ENCODE measurements at places on chromosomes 1 and 21. TPM values are rescaled to one million over a fixed set of nuclear protein-coding genes. Genes with fewer than 3 reads are reported as not detected.
A peak's percentile ranks its signal among the peaks of the same experiment; 100 is the strongest.

S100A6 gene
- total RNA-seq, result 2,571 TPM

KRTAP12-1 gene
- not detected for total RNA-seq

LCE1B gene
- 2.0 TPM for total RNA-seq

WNT4 gene
- not detected for total RNA-seq

PLA2G2F gene
- not detected for total RNA-seq

BCL2L15 gene
- 2.3 TPM for total RNA-seq

KCNAB2 gene
- 13.3 TPM for total RNA-seq

DNA sequence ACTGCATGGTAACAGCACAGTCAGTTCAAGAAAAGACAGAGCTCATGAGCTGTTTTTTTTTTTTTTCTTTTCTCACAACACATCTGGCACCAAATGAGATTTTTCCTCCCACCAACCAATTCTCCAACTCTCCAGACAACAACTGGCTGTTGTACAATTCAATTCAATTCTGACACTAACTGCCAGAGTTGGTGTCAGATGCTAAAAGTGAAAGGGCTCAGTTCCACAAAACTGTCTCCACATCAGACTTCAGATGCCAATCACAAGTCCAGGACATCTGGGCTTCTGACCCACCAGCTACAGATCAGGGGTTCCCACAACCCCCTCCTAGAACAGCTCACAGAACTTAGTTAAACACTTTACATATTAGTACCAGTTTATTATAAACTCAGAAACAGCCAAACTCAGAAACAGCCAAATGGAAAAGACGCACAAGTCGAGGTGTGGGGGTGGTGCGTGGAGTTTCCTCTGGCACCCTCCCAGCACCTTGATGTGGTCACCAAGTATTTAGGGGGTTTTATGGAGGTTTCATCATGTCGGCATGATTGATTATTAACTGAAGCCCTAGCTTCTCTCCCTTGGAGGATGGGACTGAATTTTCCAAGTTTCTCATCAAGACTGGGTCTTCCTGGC is 39.2 kb upstream of the LRRC8D start:
- H3K4me1 ChIP-seq, result no peaks in the 10 kb centered on the region
- DNase-seq, result no peak
- no peaks in the 10 kb centered on the region for H3K36me3 ChIP-seq

DNA sequence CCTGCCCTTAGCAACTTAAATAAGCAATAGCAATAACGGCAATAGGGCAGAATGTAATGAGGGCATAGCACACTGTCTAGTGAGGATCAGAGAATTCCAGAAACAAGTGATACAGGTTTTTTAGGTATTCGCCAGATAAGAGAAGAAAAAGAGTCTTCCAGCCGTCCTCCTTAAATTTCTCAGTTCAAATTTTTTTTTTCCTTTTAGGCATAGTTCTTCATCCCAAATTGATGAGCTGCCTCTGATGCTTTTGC is 1.8 kb downstream of the PIGV start:
- H3K36me3 ChIP-seq, result peaks cover 11% of the 10 kb centered on the region
- H3K4me3 ChIP-seq, result no peak overlapping the region
- H3K27me3 ChIP-seq, result no peaks in the 10 kb centered on the region
- peaks cover 36% of the 10 kb centered on the region for H3K4me1 ChIP-seq
- DNase-seq, result no peak

DNA sequence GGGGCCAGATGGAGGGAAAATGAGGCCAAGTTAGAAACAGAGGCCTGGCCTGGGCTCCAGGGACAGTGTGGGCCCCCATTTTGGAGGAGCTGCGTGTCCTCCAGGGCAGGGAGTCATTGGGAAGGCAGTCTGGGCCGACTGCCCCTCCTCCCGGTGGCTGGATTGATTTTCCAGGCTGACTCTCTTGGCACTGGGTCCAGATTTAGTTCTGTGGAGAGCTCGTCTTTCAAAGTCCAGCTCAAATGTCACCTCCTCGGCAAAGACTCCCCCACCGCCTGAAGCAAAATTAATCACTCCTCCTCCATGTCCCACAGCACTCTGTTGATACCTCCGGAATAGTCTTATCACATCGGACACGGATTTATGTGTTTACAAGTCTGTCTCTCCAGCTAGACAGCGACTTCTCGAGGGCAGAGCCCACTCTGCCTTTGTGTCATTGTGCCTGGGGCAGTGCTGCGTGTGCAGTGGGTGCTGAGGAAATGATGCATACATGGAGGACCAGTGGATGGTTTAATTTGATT is 175.1 kb downstream of the CAMTA1 start:
- H3K27ac ChIP-seq, result no peak overlapping the region
- H3K27me3 ChIP-seq, result peaks cover 5% of the 10 kb centered on the region
- H3K36me3 ChIP-seq, result no peaks in the 10 kb centered on the region
- no peak overlapping the region for H3K4me3 ChIP-seq

- peaks cover 44% of the 10 kb centered on the region for H3K4me1 ChIP-seq
- H3K36me3 ChIP-seq, result no peaks in the 10 kb centered on the region
- no peak overlapping the region for H3K4me3 ChIP-seq
- H3K27ac ChIP-seq, result peak overlapping the region; percentile 97
- DNase-seq, result peak; percentile 96
Measured at GRCh38 chr1:40877698-40878097, 15.5 kb upstream of the CITED4 start.

GRCh38 chr1:164644268-164644667 is 85.3 kb downstream of the PBX1 start:
- H3K36me3 ChIP-seq, result no peaks in the 10 kb centered on the region
- H3K27ac ChIP-seq, result no peak overlapping the region
- H3K27me3 ChIP-seq, result no peaks in the 10 kb centered on the region
- peaks cover 32% of the 10 kb centered on the region for H3K4me1 ChIP-seq

DNA sequence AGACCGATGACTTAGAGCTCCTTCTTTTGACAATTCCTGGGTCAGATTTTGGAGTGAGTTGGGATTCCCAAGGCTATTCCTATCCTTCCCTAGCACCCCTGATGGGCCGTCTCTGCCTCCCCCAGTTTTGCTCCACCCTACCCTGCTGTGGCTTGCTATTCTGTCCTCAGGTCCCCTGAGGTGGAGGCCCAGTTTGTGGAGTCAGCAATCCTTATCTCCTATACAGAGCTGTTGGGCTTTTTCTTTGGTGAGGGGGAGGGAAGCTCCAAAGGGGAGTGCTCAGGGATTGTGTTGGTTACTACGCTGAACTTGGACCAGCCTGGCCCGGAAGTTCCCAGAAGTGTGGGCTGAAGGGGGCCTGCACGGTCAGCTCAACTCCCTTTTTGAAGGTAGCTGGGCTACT is 7.6 kb downstream of the SESN2 start:
- H3K27ac ChIP-seq, result no peak overlapping the region
- no peak overlapping the region for H3K4me3 ChIP-seq
- DNase-seq, result no peak
- peaks cover 48% of the 10 kb centered on the region for H3K36me3 ChIP-seq
- peaks cover 43% of the 10 kb centered on the region for H3K4me1 ChIP-seq

- no peak overlapping the region for H3K27ac ChIP-seq
- no peaks in the 10 kb centered on the region for H3K36me3 ChIP-seq
- no peak overlapping the region for H3K4me3 ChIP-seq
- peaks cover 34% of the 10 kb centered on the region for H3K27me3 ChIP-seq
- no peaks in the 10 kb centered on the region for H3K4me1 ChIP-seq
- no peak for DNase-seq
Measured at GRCh38 chr1:213414911-213415310, 363.9 kb downstream of the RPS6KC1 start.

- H3K4me3 ChIP-seq, result no peak overlapping the region
- H3K27ac ChIP-seq, result no peak overlapping the region
- no peak for DNase-seq
- H3K27me3 ChIP-seq, result no peaks in the 10 kb centered on the region
- H3K4me1 ChIP-seq, result no peaks in the 10 kb centered on the region
Measured at GRCh38 chr1:41546833-41547135, 62.3 kb upstream of the EDN2 start.

DNA sequence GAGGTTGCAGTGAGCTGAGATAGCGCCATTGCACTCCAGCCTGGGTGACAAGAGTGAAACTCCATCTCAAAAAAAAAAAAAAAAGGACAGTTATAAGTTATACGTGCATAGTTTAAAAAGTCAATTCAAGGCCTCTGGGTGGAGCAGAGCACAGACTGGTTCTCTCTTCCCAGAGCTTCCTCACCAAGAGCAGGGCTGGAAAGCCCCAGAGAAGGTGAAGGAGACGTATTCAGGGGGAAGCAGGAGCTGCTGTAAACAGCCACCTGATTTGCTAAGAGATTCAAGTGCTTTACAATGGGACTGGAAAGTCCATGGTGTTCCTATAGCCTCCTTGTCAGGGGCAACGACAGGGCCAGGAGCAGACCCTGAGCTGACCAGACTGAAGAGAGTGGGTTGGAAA is 85.0 kb upstream of the LYST start:
- H3K27me3 ChIP-seq, result no peaks in the 10 kb centered on the region
- H3K4me1 ChIP-seq, result peaks cover 17% of the 10 kb centered on the region
- no peak overlapping the region for H3K27ac ChIP-seq
- DNase-seq, result no peak
- H3K36me3 ChIP-seq, result no peaks in the 10 kb centered on the region

- H3K27ac ChIP-seq, result no peak overlapping the region
- DNase-seq, result no peak
- no peaks in the 10 kb centered on the region for H3K27me3 ChIP-seq
- no peaks in the 10 kb centered on the region for H3K4me1 ChIP-seq
- H3K36me3 ChIP-seq, result peaks cover 7% of the 10 kb centered on the region
Measured at GRCh38 chr1:236450779-236451178, 56.7 kb downstream of the EDARADD start.

GRCh38 chr1:108595507-108595906 is 35.6 kb downstream of the EEIG2 start:
- no peak overlapping the region for H3K4me3 ChIP-seq
- H3K27ac ChIP-seq, result no peak overlapping the region
- no peaks in the 10 kb centered on the region for H3K4me1 ChIP-seq
- DNase-seq, result no peak

GRCh38 chr1:206846487-206846886 is 18.9 kb upstream of the IL20 start:
- peaks cover 21% of the 10 kb centered on the region for H3K4me1 ChIP-seq
- DNase-seq, result peak; percentile 34
- no peak overlapping the region for H3K27ac ChIP-seq

DNA sequence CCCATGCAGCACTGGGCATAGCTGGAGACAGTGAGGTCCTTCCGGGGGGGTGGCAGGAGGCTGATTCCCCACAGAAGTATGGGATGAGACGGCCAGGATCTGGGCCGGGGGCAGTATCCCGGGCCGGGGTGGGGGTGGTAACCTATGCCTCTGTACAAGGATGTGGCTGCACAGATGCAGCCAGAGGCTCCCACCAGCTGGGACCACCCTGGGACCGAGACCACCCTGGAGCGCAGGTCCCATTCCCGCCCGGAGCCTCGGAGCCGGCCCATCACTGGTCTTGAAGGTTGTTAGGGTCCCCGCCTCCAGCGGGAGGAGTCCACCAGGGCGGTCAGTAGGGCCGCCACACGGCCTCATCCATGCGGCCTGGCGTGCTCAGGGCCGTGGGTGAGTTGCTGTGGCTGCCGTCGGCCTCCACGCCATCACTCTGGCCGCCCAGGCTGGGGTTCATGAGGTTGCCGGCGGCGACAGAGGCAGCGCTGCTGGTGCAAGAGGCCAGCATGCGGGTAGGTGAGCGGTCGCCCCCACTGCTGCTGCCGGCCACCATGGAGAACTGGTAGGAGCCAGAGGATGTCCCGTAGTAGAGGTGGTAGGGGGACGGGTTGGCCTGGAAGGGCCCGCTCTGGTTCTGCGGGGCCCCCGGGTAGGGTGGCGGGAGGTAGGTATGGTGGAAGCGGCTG is 28.1 kb downstream of the RUNX3 start:
- DNase-seq, result no peak
- H3K36me3 ChIP-seq, result no peaks in the 10 kb centered on the region
- H3K4me1 ChIP-seq, result no peaks in the 10 kb centered on the region
- no peak overlapping the region for H3K27ac ChIP-seq
- no peak overlapping the region for H3K4me3 ChIP-seq

DNA sequence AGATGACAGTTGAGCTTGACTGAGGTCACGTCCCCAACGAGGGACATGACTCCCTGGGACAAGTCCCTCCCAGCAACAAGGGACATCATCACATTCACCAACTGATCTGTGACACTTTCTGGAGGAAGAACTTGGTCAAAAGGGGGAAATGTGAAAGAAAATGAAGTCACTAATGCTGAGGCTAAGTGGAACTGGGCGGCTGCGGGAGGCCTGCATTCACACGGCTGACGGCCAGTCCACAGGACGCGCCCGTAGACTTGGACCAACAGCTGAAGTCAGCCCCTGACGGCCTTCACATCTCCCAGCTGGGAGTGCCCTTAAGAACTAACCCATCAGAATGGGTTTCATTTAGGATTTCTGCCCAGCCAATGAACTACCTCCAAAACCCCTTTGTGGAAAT is 26.6 kb downstream of the POFUT2 start:
- no peaks in the 10 kb centered on the region for H3K4me1 ChIP-seq
- no peaks in the 10 kb centered on the region for H3K27me3 ChIP-seq
- H3K27ac ChIP-seq, result no peak overlapping the region
- DNase-seq, result no peak

DNA sequence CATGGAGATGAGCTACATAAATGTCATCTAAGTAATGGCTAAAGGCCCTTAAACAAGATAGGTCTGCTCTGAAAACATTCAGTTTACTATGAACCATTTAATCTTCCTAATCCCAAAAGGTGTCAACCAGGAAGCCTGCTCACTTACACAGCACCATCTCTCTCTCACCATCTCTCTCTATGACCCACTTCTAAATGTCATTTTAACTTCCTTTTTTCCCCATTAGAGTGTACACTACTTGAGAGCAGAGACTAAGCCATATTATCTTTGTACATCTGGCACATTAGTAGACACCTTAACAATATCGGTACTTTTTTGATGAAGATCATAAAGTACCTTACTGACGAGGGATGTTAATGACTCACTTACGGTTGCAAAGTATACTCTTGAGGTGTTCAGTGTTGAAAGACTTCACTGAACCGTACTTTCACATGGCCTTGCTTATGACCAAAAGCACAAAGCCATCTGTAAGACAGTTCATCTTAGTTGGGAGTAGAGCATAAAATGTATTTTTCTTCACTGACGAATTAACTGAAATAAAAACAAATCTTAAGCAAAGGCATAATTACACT is 25.4 kb downstream of the FBXO42 start:
- peaks cover 17% of the 10 kb centered on the region for H3K36me3 ChIP-seq
- peaks cover 15% of the 10 kb centered on the region for H3K4me1 ChIP-seq
- no peak overlapping the region for H3K4me3 ChIP-seq
- no peaks in the 10 kb centered on the region for H3K27me3 ChIP-seq
- no peak overlapping the region for H3K27ac ChIP-seq
- no peak for DNase-seq

DNA sequence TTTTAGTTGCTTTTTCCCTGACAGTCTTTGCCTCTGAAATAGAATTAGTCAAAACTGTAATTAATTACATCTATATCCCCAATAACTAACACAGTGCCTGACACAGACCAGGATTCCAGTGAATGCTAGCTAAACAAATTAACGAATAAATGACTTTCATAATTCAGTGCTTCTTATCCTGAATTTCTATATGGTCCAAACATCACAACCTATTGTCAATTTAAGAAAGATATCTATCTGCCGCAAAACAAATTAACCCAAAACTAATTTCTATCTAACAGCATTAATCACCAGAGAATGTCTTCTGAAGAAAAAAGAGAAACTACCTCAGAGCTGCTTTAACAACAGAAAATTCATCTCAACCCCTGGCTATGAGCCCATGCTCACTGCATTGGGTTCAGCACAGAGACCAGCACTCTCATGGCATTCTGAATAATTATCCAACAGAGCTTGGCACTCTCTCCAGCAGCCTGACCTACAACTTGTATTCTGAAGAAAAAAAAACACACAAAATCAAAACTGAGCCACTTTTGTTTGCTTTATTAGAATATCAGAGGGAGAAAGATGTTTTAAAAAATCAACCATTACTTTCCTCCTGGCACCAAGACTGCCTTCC is 547.3 kb upstream of the BEND5 start:
- peaks cover 7% of the 10 kb centered on the region for H3K4me1 ChIP-seq
- no peak overlapping the region for H3K27ac ChIP-seq
- no peaks in the 10 kb centered on the region for H3K36me3 ChIP-seq
- H3K4me3 ChIP-seq, result no peak overlapping the region
- H3K27me3 ChIP-seq, result no peaks in the 10 kb centered on the region

Data from MCF 10A (cell line).